ENCODE measurements at places on chromosomes 6 and 20.

DNA sequence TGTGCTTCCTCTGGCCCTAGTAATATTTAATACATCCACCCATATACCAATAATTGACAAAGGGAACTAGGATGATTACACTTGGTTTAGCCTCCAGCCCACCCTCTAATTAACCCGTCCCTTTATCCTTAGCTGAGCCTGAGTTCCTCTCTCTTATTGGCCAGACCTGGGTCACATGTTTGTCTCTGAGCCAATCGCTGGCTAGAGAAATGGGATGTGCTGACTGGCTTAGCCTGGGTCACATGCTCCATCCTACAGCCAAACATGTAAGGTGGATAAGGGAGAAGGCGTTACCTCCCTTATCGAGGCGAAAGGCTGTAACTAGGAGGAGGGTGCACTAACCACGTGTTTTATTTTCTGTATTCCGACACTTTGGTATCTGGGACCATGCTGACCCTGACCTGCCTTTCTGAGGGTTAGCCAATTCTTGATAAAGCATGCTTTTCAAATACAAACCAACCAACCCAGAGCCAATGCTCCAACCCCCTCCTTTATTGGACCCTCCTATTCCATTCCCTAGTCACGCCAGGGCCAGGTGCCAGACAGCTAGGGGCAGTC lies 262.7 kb downstream of the PREX1 start:
- DNase-seq: no peak

DNA sequence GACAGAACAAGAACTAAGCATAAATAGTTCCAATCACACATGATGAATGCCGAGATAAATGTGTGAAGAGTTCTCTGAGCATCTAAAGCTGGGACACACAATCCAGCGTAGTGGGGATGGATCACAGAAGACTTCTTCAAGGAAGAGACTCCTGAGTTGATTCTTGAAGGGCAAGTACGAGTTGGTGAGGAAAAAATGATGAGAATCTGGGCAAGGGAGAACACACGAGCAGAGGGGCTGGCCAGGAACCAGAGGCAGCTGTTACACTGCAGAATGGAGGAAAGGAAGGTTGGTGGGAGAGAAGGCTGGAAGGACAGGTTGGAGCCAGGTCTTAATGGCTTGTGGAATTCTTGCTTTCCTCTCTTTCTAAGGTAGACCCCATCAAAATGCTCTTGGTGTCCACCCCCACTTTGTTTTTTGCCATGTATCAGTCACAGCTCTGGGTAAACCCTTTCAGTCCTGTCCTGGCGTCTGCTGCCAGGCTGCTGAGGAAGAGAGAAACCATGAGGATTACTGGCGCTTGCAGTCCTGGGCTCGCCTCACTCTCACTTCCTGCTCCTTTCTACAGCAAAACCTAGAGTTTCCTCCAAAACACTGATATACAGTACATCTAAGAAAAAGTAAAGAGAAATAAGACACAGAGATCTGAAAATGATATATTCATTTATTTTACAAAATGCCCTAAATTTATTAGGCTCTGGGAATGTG lies 127.6 kb upstream of the FAM184A start:
- DNase-seq: no peak

GRCh38 chr6:26543953-26544352 lies 5.8 kb downstream of the HMGN4 start:
- no peak for DNase-seq

GRCh38 chr6:166361077-166361429 lies 18.7 kb upstream of the SFT2D1 start:
- DNase-seq: no peak

DNA sequence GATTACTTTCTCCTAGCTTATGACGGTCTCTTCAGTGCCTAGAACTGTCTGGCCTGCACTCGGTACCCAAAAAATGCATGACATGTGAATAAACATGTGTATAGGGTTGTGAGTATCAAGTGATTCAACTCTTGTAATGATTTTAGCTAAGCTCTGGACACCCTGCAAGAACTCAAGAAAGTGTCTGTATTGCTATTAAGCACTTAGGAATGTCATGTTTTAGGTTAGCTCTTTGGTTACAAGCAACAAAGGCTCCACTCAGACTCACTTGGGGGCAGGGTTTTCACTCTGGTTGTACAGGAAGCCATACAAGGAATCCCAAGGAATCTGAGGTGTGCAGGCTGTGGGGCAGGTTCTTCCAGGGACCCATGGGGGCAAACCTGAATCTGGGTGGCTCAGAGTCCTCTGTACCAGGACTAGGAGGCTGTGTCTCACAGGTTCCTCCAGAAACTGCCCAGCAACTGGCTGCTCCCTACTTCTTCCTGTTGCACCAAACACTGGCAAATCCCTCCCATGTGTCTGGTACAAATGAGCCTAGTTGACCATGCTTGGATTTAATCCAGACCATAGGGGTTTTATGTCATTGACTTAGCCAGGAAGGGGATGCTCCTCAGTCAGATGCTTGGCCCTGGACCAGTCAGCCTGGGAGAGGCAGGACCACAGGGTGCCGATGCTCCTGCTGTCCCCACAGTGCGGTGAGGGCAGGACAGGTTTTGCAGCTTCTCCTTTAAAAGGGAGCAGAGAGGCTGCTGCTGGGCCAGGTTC lies 77.9 kb upstream of the CDH4 start:
- no peak for DNase-seq

DNA sequence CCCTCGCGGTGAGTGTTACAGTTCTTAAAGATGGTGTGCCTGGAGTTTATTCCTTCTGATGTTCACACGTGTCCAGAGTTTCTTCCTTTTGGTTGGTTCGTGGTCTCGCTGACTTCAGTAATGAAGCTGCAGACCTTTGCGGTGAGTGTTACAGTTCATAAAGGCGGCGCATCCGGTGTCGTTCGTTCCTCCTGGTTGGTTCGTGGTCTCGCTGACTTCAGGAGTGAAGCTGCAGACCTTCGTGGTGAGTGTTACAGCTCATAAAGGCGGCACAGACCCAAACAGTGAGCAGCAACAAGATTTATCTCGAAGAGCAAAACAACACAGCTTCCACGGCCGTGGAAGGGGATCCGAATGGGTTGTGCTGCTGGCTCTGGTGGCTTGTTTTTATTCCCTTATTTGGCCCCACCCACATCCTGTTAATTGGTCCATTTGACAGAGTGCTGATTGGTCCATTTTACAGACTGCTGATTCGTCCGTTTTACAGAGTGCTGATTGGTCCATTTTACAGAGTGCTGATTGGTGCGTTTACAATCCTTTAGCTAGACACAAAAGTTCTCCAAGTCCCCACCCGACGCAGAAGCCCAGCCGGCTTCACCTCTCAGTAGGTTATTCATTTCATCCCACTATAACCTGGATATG lies 48.2 kb upstream of the ARG1 start:
- no peak for DNase-seq

DNA sequence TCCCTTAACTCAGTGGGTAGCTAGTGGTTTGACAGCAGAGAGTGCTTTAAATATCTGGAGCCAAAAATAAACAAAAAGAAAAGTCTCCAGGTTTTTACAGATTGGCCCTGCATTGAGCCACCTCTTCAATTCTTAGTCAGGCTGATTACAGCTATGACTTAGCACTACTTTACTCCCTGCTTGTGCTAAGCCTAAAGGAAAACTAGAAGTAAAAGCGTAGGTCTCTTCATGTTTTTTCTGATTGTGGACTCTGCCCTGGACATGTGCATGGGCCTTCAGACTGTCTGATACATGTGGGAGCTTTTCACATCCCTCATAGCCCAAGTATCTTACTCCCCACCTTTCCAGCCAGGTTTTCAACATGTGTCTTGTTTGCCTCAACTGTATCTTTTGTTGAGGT lies 33.3 kb downstream of the KPNA5 start:
- no peak for DNase-seq

GRCh38 chr20:325889-326644 lies 715 bp downstream of the SOX12 start:
- DNase-seq: no peak

- no peak for DNase-seq
These were observed 22.0 kb upstream of the SLC2A12 start for GRCh38 chr6:134074151-134075055.
